ENCODE measurements at places on chromosomes 1 and 21.

- DNase-seq, result peak; percentile 64
Observed at GRCh38 chr1:23916209-23917131, 3.3 kb upstream of the CNR2 start.

GRCh38 chr1:56551691-56552090 lies 27.7 kb downstream of the PLPP3 start:
- peak; percentile 33 for DNase-seq

- no peak for DNase-seq
Observed at GRCh38 chr1:4000811-4001251, 100.8 kb upstream of the C1orf174 start.

DNA sequence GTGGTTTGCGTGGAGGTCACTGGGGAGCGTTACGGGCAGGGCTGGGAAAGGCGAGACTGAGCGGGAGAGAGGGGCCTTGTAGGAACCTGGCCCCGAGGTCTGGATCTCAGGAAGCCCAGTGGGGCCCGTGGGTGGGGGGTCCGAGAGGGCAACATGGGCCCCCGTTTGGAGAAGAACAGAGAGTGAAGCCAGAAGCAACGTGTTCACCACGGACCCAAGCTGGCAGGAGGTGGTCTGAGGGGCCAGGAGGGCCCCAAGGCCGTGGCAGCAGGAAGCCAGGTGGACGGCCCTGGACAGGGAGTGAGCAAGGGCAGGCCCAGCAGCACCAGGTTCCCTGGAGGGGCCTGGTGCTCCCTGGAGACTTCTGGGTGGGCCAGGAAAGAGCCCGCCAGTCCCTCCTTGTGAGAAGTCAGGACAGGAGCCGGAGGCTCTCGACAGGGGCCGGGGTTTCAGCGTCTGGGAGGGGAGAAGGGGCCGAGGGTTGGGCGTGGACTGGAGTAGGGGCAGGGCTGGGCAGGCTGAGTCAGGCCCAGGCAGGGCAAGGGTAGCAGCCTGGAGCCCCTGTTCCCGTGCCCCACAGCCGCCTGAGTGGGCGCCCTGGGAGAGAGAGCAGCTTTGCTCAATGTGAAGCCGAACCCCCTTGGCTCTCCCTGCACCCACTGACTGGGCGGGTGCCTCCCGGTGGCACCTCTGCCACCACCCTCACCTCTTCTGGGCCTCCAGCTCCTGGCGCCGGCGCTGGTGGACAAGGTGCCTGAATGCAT lies 33.5 kb downstream of the CFAP74 start:
- DNase-seq, result no peak

DNA sequence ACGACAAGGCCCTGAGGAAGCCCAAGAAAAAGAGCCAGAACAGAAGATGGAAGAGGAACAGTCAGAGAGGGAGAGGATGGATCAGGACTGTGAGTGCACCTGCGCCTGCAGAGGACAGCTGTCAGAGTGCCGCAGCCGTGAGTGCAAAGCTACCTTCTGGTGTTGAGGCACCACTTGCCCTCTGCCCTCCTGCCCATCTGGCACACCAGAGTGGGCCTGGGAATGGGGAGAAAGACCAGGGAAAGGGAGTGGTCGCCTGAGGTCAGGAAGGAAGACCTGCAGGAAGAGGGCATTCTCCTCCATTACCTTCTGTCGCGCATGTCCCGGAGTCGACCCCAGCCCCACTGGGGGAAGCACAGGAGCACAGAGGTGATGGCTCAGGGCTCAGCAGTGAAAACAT lies 26.2 kb downstream of the VASH2 start:
- DNase-seq, result no peak

DNA sequence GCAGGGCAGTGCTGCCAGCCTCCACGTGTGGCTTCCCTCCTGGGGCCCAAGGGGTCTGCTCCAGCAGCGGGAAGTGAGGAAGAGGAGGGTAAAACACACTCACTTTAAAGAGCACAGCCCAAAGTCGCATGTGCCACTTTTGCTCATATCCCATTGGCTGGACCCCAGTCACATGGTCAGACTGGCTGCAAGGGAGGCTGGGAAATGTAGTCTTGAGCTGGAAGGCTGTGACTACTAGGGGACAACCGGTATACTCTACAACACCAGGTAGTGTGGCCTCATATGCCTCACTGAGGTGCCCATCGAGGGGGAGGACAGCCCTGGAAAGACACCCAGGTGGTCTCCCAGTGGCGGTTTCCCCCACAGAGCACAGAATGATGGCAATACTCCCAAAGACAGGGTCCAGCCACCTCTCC lies 45.2 kb downstream of the CAMK2N1 start:
- DNase-seq, result peak; percentile 64

DNA sequence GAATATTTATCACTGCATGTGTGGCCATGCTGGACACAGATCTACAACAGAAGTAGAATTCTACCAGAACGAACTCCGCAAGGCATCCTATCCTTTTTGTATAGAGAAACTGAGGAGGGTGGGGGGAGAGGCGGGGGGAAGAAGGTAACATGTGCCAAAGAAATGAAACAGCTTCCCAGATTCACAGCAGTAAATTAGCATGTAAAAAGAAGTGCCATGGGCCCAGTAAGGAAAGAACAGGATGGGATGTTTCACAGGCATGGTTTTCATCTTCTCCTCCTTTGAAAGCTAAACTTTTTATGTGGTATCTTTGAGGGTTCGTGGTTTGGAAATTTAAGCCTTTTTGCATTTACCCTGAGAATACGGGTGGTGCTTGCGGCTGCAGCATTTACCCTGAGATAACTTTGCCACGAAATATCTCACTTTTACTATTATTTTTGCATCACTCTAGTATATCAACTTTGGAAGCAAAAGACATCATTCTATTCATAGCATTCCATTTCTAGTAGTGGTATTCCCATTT lies 168.9 kb downstream of the TPR start:
- no peak for DNase-seq

GRCh38 chr1:51715369-51715768 lies 98.5 kb downstream of the OSBPL9 start:
- no peak for DNase-seq

DNA sequence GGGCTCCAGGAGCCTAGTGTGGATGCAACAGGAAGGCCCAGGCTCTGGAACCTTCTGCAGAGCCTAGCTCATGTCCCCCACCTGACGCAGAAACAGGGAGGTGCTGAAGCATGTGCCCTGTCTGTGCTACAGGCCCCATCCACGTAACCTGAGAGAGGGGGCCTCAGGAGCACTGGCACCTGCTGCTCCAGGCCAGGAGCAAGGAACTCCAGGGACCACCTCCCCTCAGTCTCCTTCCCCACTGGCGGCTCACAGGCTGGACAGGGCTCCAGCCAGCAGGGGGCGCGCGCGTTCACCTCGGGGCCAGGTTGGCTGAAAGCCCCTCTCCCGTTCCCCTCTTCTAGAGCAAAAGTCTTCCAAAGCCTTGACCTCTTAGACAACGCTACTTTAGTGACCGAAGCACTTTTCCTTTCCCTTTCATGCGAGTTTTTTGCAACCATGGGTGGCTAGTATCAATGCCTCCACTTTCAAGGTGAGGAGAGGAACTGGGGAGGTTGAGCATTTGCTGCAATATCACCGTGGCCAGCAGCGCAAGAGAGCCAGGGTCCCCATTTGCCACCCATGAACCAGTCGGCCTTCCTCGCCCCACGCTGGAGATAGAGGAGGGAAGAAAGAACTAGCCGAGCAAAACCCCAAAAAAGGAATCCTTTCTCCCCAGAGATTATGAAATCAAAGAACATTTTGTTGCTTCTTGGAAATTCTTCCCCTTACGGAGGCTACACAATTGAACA lies 52.4 kb upstream of the GPR157 start:
- DNase-seq, result no peak

- no peak for DNase-seq
Observed at GRCh38 chr1:172585348-172585747, 52.4 kb downstream of the SUCO start.

DNA sequence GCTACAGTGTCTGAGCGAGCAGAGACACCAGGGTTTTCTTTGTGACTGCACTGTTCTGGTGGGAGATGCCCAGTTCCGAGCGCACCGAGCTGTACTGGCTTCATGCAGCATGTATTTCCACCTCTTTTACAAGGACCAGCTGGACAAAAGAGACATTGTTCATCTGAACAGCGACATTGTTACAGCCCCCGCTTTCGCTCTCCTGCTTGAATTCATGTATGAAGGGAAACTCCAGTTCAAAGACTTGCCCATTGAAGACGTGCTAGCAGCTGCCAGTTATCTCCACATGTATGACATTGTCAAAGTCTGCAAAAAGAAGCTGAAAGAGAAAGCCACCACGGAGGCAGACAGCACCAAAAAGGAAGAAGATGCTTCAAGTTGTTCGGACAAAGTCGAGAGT lies 2.7 kb downstream of the ZBTB18 start:
- no peak for DNase-seq

Measured in NCI-H1694 (cell line).